ENCODE measurements at places on chromosomes 2 and 18.
A peak's percentile ranks its signal among the peaks of the same experiment; 100 is the strongest.

DNA sequence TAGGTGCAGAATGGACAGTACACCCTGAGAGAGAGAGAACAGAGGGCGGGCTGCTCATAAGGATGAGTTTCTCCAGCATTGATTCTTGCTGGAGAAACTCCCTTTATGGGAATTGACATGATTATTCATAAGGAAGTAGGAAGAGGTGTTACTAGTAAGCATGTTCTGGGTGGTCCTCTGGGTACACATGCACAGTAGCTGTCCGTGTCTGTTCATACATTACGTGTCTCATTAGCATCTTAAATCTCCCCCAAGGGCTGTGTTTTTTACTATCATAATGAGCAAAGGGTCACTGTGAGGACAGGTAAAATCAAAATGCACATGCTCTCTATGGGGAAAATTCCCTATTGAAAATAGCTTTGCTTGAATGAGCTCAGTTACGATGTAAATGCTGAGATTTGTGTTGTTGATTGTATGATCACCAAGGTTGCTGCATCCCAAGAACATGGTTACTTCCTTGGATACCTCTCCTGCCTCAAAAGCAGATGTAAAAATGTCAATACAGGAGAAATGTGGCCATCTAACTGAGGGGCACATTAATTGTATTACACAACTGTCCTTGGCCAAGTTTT, 238.9 kb downstream of the CDH20 start:
- no peak for DNase-seq

GRCh38 chr18:3015204-3015592, 2.3 kb upstream of the LPIN2 start:
- DNase-seq: no peak

DNA sequence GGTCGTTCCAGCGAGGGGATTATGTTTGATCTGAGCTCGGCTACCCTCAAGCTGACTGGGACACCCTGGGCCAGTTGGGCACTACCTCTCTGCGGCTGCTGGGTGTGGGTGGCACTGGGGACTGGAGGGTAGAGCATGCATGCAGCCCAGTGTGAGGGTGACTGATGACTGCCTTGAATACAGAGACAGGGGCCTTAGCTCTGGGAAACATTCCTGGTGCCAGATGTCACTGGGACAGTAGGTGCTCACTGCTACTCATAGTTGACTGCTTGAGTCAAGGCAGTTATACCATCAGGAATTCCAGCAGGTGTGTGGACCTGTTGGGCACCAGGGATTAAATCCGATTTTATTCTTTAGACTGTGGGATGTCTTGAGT, 33.6 kb upstream of the ATP6V1B1 start:
- no peak for DNase-seq

GRCh38 chr2:239169311-239170048, 231.3 kb downstream of the HDAC4 start:
- DNase-seq: no peak

- no peak for DNase-seq
These were observed 12.3 kb downstream of the EN1 start for GRCh38 chr2:118834901-118835745.

- peak; percentile 7 for DNase-seq
These were observed 8.8 kb upstream of the SNED1 start for GRCh38 chr2:240989451-240990265.

DNA sequence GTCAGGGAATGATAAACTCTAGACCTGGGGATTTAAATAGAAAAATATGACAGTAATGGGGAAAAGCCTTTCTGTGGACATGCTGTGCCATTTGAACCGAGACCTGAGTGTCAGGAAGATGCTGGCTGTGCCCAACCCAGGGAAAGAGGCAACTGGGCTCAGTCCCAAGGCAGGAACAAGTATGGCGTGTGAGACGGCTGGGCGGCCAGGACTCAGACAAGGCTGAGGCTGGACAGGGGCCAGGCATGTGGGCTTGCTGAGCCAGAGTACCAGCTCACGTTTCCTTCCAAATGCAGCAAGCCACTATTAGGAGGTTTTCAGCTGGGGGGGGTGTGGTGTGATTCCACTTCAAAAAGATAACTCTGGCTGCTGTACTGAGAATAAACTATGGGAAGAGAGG, 92.4 kb downstream of the INPP5D start:
- DNase-seq: peak; percentile 49

GRCh38 chr18:8562070-8562469, 47.2 kb upstream of the RAB12 start:
- DNase-seq: no peak

DNA sequence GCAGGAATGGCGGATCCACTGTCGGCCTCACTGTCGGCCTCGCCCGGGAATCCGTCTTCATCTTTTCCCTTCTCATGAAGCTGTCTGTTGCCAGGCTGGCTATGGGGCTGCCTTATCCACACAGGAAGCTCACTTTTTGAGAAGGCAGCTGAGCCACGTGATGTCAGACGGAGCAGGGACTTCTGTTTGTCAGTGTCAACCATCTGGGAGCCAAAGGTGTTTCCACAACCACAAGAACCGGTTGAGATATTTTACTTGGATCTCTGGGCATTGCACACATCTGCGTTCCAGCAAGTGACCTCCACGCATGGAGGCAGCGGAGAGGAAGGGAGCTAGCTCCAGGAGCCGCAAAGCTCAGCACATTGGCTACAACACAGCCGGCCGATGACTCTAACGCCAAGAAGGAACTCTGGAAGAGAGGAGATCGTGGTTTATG, 27.4 kb upstream of the TAF1B start:
- DNase-seq: no peak

DNA sequence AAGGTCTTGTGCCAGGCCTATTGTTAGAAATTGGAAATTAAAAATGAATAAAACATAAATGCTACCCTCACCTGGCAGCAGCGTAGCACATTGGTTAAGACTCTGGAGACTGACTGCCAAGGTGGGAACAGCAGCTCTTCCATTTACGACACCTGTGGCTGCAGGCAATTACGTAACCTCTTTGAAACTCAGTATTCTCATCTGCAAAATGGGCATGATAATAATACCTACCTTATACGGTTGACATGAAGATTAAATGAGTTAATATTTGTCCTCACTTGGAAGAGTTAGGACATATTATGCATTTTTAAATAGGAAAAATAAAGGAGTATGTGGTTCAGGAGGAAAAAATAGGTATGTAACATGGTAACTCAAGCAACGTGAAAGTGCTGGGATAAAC, 279.3 kb upstream of the NCKAP5 start:
- no peak for DNase-seq

DNA sequence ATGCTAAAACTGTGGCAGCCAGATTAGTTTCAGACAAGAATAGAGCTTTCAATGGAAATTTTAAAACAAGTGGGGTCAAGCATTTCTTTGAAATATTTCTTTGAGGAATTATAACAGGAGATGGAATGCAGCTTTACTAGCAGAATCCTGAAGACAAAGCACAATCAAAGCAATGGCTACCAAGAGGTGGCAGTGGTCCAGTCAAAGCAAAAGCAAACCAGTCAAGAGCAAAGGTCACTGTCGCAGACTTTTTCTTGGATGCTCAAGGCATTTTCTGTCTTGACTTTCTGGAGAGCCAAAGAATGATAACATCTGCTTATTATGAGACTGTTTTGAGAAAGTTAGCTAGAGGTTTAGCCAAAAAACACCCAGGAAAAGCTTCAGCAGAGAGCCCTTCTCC, 351.2 kb upstream of the DLGAP1 start:
- no peak for DNase-seq

- DNase-seq: no peak
These were observed 204.2 kb downstream of the MBD2 start for GRCh38 chr18:54020156-54020745.

GRCh38 chr2:130949954-130950353, 113.2 kb downstream of the ARHGEF4 start:
- DNase-seq: no peak

DNA sequence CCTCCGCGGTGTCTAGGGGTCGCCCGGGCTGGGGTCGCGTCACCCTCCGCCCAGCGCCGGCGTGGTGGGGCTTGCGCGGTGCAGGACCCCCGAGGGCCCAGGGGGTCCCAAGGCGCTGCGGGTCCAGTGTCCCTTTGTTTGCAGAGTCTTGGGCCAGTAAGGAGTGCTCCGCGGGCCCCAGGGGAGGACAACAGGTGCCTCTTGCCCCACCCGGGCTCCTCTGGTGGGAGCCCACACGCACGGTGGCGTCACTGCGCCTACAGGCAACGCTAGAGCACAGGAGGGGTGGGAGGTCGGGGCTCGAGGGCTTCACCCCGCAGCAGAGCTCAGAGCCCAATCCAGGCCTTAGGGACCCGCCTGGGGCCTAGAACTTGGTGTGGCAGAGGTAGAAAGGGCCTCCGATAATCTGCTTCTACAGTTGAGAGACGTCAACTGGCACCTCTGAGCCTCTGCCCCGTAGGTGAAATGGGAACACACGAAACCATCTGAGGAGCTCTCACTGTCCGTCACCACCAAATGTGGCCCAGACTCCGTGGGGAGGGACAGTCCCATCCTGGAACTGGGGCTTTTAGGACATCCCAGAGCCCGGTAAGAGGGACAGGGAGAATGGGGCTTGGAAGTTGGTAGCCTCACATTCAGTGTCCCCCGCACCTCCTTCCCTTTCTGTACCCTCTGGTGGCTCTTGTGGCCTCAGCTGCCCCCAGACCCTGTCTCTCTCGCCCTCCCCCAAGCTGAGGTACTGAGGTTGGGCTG, 1.4 kb downstream of the ARID5A start:
- DNase-seq: no peak

DNA sequence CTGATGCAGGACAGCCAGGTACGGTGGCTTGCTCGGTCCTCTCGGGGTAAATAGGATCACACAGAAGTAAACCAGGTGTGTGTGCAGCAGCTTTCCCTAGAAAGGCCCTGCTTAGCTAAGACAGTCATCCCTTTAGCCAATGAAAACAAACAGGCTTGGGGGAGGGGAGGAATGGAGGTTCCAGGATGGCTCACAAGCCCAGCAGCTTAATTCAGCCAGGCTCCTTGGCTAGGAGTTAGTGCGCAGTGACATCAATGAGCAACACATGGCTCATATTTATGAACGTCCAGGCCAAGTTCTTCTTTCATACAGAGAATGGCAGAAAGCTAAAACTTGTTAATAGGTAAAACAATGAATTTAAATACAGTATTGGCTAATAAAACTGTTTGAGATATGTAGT, 10.2 kb downstream of the IAH1 start:
- DNase-seq: no peak

- DNase-seq: no peak
These were observed 14.9 kb downstream of the RAB6D start for GRCh38 chr2:131349021-131349420.

DNA sequence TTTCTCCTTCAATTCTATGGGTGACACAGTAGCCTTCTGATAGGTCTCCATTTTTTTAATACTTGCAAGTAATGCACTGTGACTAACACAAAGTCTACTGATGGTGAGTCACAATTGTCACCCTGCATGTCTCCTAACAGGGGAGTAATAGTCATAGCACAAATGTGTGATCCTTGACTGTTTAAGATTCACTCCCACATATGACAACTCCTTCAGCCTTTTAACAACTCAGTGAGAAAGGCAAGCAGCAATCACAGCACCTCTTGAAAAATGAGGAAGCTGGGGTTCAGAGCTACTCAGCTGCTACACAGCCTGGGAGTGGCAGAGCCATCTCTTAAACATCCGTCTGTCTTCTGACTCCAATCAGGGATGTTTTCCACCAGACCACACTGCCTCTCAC, 63.8 kb downstream of the EHD3 start:
- no peak for DNase-seq

GRCh38 chr2:177187631-177188312, 24.8 kb upstream of the HNRNPA3 start:
- DNase-seq: no peak

DNA sequence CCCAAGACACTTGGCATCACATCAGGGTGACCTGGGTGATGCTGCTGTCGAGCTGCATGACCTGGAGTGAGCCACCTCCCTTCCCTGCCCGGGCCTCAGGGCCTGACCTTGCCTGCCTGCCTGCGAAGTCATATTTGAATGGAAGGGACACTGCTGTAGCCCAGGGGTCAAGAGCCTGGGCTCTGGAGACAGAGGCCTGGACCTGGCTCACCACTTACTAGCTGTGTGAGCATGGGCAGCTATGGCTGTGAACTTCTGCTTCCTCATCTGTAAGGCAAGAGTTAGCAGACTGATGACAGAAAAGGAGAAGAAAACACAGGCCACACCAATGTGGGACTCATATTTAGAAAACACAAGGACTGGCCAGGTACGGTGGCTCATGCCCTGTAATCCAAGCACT, 118.7 kb downstream of the ZFP36L2 start:
- DNase-seq: no peak

DNA sequence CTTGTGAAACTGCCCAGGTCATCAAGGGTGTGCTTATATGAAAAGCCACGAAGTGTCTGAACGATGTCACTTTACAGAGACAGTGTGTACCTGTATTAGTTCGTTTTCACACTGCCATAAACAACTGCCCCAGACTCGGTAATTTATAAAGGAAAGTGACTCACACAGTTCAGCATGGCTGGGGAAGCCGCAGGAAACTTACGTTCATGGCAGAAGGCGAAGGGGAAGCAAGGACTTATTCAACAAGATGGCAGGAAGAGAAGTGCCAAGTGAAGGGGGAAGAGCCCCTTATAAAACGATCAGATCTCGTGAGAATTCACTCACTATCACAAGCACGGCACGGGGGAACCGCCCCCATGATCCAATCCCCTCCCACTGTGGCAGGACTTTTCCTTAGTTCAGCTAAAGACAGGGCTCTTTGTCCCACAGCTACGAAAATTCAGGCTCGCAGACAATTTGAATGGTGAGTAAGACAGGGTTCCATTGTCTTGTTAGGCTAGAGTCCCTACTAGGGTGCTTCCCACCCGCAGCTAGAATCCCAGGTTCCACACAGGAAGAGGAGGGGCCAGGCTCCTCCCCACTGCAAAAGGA, 20.1 kb downstream of the TMEM177 start:
- DNase-seq: no peak

- no peak for DNase-seq
These were observed 990.9 kb upstream of the ACVR2A start for GRCh38 chr2:146853741-146854444.

GRCh38 chr18:79544386-79544963, 135.1 kb upstream of the CTDP1 start:
- DNase-seq: no peak

GRCh38 chr2:26557244-26557925, 79.5 kb upstream of the OTOF start:
- DNase-seq: no peak

DNA sequence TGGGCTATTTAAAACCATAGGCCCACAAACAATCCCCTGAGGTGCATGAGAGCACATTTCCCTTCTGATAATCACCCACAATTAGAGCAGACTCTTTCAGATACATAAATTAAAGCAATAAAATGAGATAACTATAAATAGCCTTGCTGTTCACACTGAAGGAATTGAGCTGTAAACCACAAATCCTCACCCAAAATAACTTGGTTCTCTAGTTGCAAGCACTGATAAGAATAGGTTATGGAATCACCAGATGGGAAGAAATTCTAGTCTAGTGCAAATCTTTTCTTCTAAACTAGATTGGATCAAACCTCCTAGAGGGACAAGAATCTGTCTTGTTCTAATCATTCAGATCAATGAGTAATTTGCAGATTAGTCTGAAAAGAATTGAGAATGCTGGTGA, 64.6 kb downstream of the NAB1 start:
- DNase-seq: no peak

- DNase-seq: no peak
These were observed 50.2 kb upstream of the PHLPP1 start for GRCh38 chr18:62665188-62665587.
